Islet precursor cell (in vitro differentiated cells): ENCODE measurements at places on chromosomes 1 and 21.

GRCh38 chr1:154873321-154873950 is 3.4 kb upstream of the KCNN3 start:
- no peak for DNase-seq

- DNase-seq: no peak
Measured at GRCh38 chr1:16334655-16335340, 17.5 kb downstream of the FBXO42 start.

GRCh38 chr21:44506279-44507255 is 33.4 kb downstream of the KRTAP10-1 start:
- DNase-seq: no peak

GRCh38 chr1:18811733-18812452 is 47.6 kb downstream of the TAS1R2 start:
- DNase-seq: no peak

DNA sequence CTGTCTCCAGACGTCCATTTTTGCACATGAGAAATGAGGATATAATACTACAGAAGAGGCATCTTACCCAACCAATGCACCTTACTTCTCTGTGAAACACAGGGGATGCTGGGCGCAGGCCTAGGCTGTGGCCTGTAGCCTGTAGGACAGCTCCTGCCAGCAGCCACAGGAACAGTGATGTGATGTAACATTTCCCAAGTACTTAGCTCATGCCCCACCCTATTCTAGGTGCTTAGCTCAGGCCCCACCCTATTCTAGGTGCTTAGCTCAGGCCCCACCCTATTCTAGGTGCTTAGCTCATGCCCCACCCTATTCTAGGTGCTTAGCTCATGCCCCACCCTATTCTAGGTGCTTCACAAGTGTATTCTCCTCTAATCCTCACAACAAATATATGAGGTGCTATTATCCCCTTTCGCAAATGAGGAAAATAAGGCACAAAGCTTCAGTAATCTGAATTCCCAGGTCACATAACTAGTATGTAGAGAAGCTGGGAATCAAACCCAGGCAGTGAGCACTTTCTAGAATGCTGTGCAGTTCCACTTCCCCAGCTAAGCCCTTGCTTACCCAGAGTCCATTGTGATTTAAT is 4.6 kb upstream of the NAXE start:
- no peak for DNase-seq

- DNase-seq: peak; percentile 39
Measured at GRCh38 chr1:24875991-24876506, 54.0 kb downstream of the RUNX3 start.

GRCh38 chr1:202072211-202072765 is 50.4 kb upstream of the GPR37L1 start:
- DNase-seq: no peak

DNA sequence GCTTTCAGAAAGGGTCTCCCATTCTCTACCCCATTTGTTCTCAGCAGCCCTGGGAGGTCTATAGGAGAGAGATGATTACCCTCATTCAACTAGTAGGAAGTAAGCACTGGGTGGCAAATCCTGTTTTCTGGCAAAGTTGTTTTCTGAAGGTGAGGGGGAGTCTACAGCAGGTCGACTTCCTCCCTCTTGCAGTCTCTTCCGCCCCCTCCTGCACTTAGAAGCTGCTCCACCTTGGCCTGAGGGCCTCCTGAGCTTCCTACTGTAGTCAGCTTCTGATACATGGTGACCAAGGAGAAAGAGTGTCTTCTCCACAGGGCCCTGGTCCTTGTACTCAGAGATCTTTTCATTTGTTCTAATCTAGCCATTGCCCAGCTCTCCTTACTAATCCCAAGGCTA is 93.1 kb downstream of the RGL1 start:
- DNase-seq: no peak

GRCh38 chr1:16012590-16013219 is 5.1 kb downstream of the HSPB7 start:
- peak; percentile 90 for DNase-seq

- DNase-seq: no peak
Measured at GRCh38 chr1:5794279-5794678, 197.9 kb downstream of the NPHP4 start.

DNA sequence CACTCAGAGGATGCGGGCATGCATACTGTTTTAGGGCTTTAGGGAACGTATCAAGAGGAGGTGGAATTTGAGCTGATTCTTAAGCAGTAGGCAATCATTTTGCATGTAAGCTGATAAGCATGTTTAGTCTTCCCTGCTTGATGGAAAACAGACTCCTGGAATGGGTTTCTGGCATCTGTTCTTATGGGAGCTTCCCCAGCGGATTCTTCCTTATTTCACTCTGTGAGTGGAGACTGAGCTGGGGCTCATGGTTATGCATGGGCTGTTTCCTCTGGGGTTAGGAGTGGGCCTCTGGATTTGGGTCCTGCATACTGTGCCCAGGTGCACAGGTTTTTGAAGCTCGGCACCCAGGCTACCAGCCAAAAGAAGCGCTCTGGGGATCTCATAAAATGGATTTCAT is 93.4 kb downstream of the DIRAS3 start:
- DNase-seq: peak; percentile 74

GRCh38 chr1:1360506-1361169 is 2.3 kb upstream of the MXRA8 start:
- DNase-seq: peak; percentile 99

DNA sequence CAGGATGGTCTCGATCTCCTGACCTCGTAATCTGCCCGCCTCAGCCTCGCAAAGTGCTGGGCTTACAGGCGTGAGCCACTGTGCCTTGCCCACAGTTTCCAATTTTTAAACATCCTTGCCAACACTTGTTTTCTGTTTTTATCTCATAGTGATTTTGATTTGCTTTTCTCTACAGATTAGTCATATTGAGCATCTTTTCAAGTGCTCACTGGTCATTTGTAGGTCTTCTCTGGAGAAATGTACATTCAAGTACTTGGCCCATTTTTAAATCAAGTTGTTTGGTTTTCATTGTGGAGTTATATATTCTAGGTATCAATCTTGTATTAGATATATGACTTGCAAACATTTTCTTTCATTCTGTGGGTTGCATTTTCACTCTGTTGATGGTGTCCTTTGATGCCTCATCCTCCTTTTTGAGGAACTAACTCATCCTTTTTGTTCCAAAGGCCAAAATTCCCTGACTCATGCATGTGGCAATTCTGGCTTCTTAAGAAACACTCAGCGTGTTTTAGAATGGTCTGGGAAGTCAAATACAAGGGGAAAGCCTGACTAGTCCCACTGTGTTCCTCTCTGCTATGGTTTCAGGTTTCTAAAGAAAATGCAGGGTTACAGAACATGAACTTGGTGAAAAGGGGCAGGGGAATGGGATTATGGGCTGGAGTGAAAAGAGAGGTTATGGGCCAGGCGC is 37.3 kb downstream of the PTAFR start:
- no peak for DNase-seq

- no peak for DNase-seq
Measured at GRCh38 chr1:153180556-153180955, 22.7 kb upstream of the LELP1 start.

- DNase-seq: no peak
Measured at GRCh38 chr1:63475761-63476160, 47.3 kb downstream of the ITGB3BP start.

DNA sequence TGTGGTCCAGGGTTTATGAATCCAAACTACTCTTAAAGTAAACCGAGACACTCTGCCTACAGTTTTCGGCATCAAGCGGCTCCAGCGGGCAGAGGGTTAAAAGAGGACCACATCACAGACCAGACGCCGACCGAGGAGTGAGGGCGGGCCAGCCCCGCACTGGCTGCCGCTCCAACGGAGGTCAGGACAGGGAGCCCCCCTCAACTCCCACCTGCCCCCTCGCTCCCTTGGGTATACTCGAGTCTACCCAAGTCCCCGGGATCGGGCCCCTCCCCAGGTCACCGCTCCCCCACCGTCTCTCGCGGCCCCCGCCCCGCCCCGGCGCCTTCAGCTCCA is 312 bp downstream of the ARNT start:
- no peak for DNase-seq

GRCh38 chr1:178908358-178908757 is 37.5 kb upstream of the ANGPTL1 start:
- no peak for DNase-seq

GRCh38 chr1:167790117-167790516 is 68.3 kb downstream of the MPZL1 start:
- no peak for DNase-seq

DNA sequence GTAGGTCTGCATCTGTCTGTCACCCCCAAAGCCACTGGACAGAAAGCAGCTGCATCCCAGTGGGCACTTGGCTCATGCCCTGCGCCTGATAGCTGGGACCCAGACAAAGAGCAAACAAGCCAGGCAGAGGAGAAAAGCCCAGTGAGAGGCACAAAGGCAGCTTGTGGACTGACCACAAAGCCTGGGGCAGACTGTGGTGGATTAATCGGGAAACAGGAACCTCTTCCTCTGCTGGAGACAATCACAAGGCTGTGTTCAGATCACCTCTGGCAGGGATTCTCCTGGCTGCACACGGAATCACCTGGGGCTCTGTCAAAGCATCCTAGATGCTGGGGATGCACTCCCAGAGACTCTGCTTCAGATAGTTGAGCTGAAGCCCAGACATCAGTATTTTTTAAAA is 15.2 kb upstream of the GJB5 start:
- DNase-seq: peak; percentile 81

- DNase-seq: no peak
Measured at GRCh38 chr1:209710093-209710492, 5.4 kb downstream of the HSD11B1 start.

DNA sequence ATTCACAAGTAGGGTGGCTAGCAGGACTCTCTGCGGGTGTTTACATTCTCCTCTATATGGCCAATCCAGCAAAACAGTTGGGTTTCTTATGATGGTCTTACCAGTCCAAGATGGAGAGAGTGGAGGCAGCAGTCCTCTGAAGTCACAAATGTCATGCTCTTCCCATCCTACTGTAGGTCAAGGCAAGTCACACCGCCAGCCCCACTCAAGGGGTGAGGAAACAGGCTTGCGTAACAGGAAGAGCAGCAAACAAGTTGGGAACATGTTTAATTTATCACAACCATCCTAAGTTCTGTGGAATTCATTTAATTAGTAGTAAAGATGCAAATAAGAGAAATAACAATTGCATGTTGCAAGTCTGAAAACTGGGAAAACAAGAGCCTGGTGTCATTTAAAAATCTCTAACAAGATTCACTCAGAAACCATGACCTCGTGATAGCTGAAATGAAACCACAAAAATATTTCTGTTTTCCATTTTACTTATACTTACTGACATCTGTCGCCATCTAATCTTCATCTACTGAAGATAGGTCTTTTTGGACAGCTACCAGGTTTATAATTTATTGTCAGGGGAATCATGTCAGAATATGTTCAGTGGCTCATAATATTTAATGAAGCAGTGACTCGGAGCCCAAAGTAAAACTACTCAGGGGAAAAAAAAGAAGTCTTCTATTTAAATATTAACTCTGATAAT is 349.1 kb upstream of the FMN2 start:
- DNase-seq: no peak
